ENCODE measurements at places on chromosomes 2 and 18.

DNA sequence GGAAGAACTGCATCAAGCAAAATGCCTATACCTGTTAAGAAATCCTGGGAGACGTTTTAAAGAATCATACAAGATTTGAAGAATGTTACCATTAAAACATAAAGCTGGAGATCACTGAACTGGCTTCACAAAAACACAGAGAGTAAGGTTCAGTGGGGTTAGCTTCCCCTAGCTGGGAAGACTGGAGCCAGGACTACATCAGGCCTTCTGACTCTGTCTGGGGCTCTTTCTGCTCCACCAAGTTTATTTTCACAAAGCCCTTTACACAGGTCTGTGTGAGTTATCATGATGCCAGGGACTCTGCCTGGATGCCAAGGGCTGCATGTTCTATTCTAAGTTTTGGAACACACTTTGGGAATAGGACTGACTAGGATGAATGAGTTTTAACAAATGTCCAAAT, 47.3 kb upstream of the DNER start:
- ATAC-seq, result no peak

DNA sequence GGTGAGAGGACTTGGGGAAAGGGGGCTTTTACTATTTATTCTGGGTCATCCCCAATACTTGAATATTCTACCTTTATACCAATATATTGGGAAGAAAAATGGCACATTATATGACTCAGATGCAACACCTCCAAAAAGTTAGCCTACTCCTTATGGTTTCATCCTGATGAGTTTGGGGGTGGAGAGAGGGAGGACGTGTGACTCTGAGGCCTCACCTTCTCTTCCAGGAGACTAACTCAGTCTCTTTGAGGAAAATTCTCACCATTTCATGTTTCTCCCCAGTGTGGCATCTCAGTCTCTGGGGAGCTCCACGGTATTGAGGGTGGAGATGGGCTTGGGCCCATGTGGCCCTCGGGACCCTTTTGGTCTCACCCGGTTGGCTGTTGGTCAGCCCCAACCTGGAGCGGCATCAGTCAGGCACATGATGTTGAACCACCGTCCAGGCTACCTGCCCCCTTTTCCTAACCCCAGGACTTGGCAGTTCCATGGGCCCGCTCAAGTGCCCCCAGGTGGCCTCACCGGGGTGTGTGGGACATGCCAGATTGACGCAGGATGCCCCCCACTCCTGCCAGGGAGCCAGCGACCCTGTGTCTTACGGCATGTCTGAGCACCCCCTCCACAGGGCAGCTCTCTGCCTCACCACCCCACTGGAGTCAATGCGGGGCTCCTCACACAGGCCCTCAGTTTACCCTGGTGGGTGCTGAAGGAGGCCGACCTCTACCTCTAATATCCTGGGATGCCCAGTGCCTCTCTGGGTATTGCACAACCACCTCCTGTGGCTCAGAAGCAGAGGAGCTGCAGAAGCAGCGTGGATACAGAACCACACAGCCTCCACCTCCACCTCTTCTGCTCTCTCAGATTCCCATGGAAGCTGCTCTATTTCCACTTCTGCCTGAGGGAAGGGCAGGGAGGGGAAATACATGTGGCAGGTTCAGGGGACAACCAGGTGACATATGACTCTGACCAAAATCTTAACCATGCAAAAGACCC, 297.4 kb downstream of the EIPR1 start:
- no peak for ATAC-seq

DNA sequence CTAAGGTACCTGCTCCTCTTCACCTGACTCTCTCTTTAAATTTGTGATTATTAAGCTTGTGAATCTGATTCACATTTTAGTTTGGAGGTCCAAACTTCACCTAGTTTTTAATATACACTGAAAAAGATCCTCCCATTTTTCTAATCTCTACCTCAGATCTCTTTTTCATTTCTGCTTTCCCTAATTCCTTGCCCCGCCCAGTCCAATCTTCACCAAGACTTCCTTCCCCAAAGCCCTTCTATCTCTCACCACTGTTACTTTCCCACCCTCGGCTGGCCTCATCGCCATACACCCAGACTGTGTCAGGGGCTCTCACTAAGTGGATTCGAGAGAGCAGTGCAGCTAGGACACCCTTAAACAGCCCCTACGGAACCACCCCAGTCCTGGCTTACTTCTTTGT, 40.0 kb downstream of the LBH start:
- ATAC-seq, result no peak

DNA sequence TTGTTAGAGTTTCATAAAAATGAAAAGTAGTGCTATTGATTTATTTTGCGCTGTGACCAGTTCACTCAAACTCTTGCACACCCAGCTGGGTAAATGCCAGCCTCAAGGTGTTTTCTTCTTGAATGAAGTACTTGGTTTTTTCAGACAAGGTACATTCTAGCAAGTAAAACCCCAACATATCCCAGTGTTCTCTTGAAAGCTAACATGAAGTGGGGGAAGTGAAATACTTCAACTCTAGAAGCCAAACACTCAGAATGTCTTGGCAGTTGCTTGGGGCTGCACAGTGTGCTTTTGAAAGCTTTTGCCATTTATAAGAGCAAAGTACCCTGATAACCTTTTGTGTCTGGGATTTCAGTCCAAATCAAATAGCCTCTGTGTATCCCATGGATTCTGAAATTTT, 13.4 kb downstream of the NPAS2 start:
- no peak for ATAC-seq

DNA sequence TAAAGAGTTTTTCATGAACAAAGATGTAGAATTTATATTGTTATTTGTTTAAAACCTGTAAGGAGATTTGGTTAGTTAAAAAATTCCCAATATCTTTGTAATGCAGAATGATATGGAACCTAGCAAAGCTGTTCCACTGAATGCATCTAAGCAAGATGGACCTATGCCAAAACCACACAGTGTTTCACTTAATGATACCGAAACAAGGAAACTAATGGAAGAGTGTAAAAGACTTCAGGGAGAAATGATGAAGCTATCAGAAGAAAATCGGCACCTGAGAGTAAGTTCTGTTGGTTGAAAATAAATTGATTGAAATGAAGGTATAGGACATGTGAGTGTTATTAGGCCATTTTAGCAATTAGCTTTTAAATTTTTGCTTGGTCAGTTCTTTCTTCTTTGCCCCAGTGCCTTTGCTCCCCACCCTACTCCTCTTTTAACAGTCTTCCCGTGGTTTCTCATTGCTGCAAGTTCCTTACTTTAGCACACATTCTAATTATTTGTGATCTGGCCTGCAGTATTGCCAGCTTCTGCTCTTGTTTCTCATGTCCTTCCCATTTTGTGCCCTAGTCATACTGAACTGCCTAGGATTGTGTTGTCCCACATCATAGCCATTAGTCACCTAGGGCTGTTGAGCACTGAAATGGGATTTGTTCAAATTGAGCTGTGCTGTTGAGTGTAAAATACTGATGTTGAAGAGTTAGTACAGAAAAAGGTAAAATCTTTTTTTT, 36.6 kb downstream of the VAPA start:
- no peak for ATAC-seq

DNA sequence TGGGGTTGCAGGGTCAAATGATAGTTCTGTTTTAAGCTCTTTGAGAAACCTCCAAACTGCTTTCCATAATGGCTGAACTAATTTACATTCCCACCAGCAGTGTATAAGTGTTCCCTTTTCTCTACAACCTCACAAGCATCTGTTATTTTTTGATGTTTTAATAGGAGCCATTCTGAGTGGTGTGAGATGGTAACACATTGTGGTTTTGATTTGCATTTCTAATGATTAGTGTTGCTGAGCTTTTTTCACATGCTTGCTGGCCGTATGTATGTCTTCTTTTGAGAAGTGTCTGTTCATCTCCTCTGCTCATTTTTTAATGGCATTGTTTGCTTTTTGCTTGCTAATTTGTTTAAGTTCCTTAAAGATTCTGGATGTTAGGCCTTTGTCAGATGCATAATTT, 107.7 kb downstream of the PDE11A start:
- no peak for ATAC-seq

- no peak for ATAC-seq
Observed at GRCh38 chr2:215160081-215160480, 21.7 kb upstream of the ABCA12 start.

GRCh38 chr18:76948345-76948744, 126.0 kb downstream of the ZNF236 start:
- ATAC-seq, result no peak

DNA sequence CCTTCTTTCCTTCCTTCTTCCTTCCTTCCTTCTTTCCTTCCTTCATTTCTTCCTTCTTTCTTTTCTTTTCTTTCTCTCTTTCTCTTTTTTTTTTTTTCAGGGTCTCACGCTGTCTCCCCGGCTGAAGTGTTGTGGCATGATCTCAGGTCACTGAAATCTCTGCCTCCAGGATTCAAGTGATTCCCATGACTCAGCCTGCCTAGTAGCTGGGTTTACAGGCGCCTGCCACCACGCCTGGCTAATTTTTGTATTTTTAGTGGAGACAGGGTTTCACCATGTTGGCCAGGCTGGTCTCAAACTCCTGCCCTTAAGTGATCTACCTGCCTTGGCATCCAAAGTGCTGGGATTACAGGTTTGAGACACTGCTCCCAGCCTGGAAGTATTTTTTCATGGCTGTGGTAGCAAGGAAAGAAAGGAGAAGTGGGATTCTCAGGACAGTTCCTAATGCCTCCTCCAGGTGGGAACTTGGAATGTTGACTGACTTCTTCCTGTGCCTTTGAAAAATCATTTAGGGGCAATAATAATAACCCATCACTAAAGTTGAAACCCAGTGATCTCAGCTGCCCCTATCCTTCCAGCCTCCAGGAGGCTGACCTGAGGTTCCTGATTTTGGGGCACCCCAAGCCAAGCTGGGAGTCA, 89.3 kb upstream of the CELF4 start:
- no peak for ATAC-seq

- no peak for ATAC-seq
Observed at GRCh38 chr2:207725873-207726578, 14.6 kb downstream of the CCNYL1 start.

DNA sequence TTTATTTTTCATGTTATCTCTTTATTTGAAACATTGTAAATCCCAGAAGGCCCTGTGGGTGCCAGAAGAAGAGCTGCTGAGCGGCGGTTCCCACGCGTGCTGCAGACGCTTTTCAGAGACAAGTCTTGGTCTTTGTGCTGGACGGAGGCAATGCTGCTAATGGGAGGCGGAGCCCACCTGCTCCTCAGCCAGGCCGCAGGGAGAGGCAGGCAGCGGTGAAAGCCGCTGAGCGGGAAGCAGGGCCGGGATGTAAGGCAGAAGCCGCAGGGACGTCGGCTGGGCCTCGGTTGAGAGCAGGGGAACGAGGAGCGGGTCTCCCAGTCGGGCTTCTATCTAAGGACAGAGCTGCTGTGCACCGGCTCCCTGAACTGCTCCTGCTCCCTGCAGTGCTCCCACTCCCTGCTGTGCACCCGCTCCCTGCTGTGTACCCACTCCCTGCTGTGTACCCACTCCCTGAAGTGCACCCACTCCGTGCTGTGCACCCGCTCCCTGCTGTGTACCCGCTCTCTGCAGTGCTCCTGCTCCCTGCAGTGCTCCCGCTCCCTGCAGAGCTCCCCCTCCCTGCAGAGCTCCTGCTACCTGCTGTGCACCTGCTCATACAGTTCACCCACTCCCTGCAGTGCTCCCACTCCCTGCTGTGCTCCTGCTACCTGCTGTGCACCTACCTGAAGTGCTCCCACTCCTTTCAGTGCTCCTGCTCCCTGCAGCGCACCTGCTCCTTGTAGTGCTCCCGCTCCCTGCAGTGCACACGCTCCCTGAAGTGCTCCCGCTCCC, 16.4 kb downstream of the TMEM18 start:
- ATAC-seq, result no peak

DNA sequence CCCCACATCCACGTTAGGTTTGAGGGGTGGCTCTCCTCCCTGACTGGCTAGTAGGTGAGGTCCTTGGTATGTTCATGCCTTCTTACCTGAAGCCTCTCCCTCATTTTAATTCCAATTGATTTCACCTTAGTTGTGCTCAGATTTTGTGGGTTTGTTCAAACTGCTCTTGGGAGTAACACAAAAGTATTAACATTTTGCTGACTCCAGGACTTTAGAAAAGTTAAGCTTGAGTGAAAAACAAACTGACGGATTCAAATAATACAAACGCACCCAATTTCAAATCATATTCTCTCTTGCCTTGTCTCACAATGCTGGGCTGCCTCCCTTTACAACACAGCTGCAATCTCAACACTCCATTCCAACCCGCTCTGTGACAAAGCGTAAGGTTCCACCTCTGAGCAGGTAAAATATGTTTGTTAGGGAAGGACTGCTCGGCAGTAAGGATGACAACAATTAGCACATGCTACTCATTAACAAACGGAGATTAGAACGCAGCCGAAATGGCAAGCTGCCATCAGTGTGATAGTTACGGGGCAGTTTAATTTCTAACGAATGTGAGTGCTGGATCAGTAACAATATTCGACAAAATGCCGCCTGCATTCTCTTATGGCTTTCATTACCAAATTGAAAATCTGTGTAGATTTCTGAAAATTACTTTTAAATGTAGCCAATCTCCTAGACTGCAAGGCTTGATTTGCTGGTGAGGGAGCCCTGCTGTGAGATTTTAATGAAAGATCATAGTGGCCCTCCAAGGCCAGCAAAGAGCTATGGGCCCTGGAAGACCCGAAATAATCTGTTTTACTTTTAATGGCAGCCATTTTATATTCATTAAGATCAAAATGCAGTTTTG, 730.6 kb upstream of the FANCL start:
- ATAC-seq, result no peak

GRCh38 chr18:9096007-9096371, 6.5 kb upstream of the NDUFV2 start:
- no peak for ATAC-seq

- no peak for ATAC-seq
Observed at GRCh38 chr2:192700934-192701333, 506.2 kb upstream of the TMEFF2 start.

DNA sequence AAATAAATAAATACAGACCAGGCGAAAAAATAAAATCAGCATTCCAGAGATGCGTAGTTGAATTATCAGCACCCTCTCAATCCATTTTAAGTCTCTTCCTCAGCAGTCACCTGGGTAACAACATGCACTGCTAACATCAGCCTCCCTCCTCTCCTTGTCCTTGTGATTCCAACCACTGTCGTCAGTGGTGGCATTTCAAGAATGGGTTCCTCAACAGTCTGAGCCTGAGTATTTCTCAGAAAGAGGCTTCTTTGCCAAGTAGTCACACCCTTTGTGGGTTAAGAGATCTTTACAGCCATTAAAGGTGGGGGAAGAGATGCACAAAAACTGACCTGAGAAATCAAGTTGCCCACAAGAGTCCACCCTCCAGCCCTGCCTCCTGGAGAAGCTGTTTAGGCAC, 39.0 kb downstream of the NOL10 start:
- ATAC-seq, result no peak

DNA sequence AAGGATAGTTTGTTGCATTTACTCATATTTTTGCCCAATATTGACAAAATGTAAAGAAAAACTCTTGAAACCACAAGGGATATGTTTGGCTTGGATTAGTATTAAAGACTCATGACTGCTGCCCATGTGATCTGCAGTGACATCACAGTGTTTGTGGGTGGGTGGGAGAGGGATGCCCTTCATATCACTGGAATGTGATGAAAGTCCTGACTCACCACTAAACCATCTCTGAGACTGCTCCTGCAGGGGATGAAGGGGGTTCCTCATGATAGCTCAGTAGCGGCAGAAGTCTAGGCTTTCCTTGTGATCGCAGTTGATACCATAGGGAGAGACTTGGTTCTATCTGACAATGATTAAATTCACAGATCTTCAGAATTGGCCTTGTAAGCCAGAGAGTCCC, 451.2 kb downstream of the CNTNAP5 start:
- ATAC-seq, result no peak

Data from activated CD4-positive, CD25-positive, alpha-beta regulatory T cell treated with anti-CD3 and anti-CD28 coated beads, Interleukin-2, amount 50 U/mL, for 24 hours (primary cell).